OCI-LY7 (cell line): ENCODE measurements at places on chromosomes 3 and 15. TPM values are rescaled to one million over a fixed set of nuclear protein-coding genes. Genes with fewer than 3 reads are reported as not detected.

- DNase-seq = peak; percentile 66
These were observed 123.0 kb upstream of the SPRED1 start for GRCh38 chr15:38129531-38130204.

DNA sequence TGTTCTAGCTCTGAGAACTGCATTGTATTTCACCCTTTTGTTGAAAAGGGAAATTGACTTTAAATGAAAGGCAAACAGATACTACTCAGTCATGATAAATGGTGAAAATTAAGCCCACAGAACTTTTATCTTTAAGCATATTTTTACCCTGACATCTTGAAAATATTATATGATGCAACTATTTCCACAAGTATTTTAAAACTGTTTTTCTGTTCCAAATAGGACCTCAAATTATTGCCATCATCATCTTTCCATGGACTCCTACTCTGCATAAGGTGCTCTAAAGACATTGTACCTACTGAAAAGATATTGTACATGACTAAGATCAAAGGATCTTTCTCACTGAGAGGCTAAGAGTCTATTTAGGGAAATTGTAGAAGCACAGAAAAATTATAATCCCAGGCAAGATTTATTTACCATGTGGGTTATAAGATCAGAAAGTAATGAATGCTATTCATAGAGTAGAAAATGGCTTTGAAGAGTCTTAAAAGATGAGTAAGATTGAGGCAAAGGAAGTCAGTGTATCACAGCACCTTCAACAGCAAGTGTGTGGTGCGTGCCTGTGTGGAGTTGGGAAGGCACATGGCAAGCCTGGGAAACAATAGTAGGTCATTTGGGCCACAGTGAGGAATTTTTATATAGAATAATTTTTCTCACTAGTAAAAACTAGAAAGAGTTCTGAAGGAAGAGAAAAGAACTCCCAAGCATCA is 68.8 kb downstream of the VGLL3 start:
- DNase-seq = no peak

- DNase-seq = peak; percentile 59
These were observed 5.0 kb downstream of the C2CD4A start for GRCh38 chr15:62071711-62072308.

EDEM1 gene
- 337 and 398 TPM in 2 replicates for total RNA-seq

DNA sequence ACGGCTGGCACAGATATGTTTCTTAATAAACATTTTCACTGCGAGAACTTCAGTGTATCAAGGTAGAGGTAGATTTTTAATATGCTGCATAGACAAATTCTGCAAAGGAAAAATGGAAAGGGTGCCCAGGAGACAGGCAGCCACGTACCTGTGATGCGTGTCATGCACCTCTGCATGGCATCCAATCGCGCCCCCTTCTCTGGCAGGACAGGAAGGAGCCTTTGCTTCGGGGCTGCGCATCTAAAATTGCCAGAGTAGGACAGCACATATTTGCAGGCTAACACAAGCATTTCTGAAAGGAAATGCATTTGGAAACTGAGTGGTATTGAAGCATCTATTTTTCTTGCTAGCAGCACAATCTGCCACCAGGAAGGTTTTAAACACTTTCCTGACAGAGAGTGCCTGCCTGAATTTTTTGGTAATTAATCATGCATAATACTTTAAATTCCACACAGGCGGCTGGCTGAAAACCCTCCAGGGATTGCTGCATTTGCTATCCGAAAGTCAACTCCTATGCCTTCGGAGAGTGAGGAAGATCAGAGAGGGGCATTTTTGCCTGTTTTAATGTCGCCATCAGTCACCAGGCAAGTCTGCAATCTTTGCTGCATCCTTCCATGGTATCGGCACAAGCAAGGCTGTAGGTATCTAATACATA is 165.1 kb upstream of the ATP10A start:
- DNase-seq = no peak

FGD5 gene
- total RNA-seq = 0.21 TPM in 1 of 2 replicates, not detected in the other
